Cardiac fibroblast (primary cell): ENCODE measurements at places on chromosomes 3 and 15.

- DNase-seq, result no peak
These were observed 137.9 kb downstream of the SSR3 start for GRCh38 chr3:156416846-156417558.

GRCh38 chr3:169158379-169158778 lies 505.1 kb downstream of the MECOM start:
- no peak for DNase-seq

GRCh38 chr3:45969953-45970352 lies 25.7 kb downstream of the FYCO1 start:
- DNase-seq, result no peak

GRCh38 chr3:22371607-22372291 lies 620.7 kb upstream of the ZNF385D start:
- no peak for DNase-seq
